ENCODE measurements at places on chromosomes 7 and 10. TPM values are rescaled to one million over a fixed set of nuclear protein-coding genes. Genes with fewer than 3 reads are reported as not detected.

DNA sequence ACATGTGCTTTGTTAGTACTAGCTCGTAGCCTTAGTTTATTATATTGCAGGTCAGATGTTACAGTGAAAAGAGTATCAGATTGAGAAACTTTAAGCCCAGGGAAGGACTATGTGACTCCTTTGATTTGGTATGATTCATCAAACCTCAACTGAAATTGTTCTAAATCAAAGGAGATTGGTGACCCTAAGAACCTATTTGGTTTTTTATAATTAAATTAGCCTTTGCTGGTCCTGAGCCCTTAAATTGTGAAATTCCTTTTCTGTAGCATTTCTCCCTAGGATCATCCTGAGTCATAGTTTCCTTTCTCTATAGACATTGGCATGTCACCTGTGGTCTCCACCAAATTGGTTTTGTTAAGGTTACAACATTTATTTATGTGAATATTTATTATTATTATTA is 89.7 kb downstream of the POLR1F start:
- no peaks in the 10 kb centered on the region for H3K36me3 ChIP-seq
- H3K4me1 ChIP-seq, result no peaks in the 10 kb centered on the region
- no peak overlapping the region for H3K4me3 ChIP-seq
- H3K27me3 ChIP-seq, result no peaks in the 10 kb centered on the region

DNA sequence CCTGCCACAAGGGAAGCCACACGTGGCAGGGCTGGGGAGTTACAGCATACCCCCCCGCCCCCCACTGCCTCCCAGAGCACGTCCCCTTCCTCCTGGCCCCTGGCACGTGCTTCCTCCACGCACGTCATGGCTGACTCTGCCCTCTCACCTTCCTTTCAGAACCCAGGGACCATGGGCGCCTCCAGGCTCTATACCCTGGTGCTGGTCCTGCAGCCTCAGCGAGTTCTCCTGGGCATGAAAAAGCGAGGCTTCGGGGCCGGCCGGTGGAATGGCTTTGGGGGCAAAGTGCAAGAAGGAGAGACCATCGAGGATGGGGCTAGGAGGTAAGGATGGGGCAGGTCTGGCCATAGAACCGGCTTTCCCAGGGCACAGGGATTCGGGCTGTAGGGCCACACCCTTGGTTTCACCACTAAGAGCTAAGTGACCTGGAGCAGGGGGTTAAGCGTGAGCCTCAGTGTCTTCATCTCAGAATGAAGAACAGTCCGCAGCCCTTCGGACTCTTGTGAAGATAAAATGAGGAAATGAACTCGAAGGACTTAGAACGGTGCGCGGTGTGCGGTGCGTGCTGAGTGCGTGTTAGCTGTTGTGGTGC is 2.5 kb downstream of the NUDT1 start:
- H3K27ac ChIP-seq, result no peak overlapping the region
- DNase-seq, result no peak
- H3K4me3 ChIP-seq, result no peak overlapping the region
- no peaks in the 10 kb centered on the region for H3K27me3 ChIP-seq
- no peaks in the 10 kb centered on the region for H3K36me3 ChIP-seq
- peaks cover 21% of the 10 kb centered on the region for H3K4me1 ChIP-seq

- no peaks in the 10 kb centered on the region for H3K4me1 ChIP-seq
- DNase-seq, result no peak
- no peak overlapping the region for H3K27ac ChIP-seq
- H3K27me3 ChIP-seq, result no peaks in the 10 kb centered on the region
- H3K36me3 ChIP-seq, result no peaks in the 10 kb centered on the region
- H3K4me3 ChIP-seq, result no peak overlapping the region
Observed at GRCh38 chr7:27690649-27691048, 28.0 kb upstream of the HIBADH start.

DNA sequence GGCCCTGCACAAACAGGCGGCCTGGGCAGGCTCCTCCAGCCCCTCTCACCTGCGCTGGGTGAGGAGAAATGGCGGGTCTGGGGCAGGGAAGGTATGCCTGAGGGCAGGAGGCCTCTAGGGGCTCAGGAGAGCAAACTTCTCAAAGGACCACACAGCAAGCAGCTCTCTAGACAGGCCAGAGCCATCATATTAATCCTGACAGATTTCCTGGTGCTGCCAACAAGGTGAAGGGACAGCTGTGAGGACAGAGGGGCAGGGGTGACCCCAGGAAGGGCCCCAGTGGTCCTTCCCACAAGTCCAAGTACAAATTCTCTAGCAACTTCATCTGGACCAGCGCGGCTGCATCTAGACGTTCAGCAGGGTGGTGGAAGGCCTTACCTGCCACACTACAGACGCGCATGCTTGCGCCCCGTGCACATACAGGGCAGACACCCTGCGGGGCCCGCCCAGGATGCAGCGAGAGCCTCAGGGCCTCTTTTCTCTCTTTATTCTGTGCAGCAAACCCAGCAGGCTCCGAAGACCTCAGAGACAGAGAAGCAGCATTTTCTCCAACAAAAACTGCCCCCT is 62.1 kb downstream of the ZRANB1 start:
- no peaks in the 10 kb centered on the region for H3K4me1 ChIP-seq
- no peaks in the 10 kb centered on the region for H3K36me3 ChIP-seq
- no peak overlapping the region for H3K27ac ChIP-seq

- H3K4me3 ChIP-seq, result no peak overlapping the region
- H3K27me3 ChIP-seq, result no peaks in the 10 kb centered on the region
- no peak overlapping the region for H3K27ac ChIP-seq
Observed at GRCh38 chr7:123271856-123272255, 72.1 kb upstream of the SLC13A1 start.

The SCART1 gene
- 1.5 TPM for total RNA-seq

DNA sequence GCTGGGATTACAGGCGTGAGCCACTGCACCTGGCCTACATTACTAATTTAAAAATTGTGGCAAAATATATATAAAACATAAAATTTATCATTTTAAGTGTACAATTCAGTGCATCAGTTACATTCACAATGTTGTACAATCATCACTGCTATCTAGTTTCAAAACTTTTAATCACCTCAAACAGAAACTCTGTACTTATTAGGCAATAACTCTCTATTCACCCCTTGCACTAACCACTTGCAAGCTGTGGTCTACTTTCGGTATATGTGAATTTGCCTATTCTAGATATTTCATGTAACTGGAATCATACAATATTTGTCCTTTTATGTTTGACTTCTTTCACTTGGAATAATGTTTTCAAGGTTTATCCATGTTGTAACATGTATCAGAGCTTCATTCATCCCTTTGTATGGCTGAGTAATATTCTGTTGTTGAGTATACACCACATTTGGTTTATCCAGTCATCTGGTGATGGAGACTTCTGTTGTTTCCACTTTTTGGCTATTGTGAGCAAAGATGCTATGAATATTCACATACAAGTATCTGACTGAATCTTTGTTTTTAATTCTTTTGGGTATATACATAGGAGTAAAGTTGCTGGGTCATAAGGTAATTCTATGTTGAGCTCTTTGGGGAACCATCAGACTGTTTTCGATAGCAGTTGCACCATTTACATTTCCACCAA is 14.3 kb upstream of the ELOVL3 start:
- no peak overlapping the region for H3K4me3 ChIP-seq
- no peaks in the 10 kb centered on the region for H3K4me1 ChIP-seq
- H3K27ac ChIP-seq, result no peak overlapping the region
- no peaks in the 10 kb centered on the region for H3K36me3 ChIP-seq
- no peak for DNase-seq
- no peaks in the 10 kb centered on the region for H3K27me3 ChIP-seq

The MACC1 gene
- total RNA-seq, result 0.86 TPM

DNA sequence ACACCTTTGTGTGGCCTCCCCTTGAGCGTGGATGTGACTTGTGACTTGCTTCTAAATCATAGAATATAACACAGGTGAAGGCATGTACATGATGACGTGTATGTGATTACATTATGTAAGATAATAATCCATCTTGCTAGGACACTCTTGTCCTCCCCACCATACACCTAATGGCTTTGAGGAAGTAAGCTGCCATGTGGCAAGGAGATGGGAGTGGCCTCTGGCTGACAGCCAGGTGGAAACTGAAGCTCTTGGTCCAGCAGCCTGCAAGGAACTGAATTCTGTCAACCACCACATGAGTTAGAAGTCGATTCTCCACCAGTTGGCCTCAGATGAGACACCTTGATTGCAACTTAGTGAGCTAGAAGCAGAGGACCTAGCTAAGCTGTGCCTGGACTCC is 67.4 kb upstream of the ELN start:
- H3K4me3 ChIP-seq, result no peak overlapping the region
- DNase-seq, result no peak
- H3K36me3 ChIP-seq, result no peaks in the 10 kb centered on the region

The CPVL gene
- total RNA-seq, result 1.3 TPM

Measured in CD8-positive, alpha-beta memory T cell (primary cell).